ENCODE measurements at places on chromosomes 7 and 10. TPM values are rescaled to one million over a fixed set of nuclear protein-coding genes. Genes with fewer than 3 reads are reported as not detected.

GRCh38 chr7:51261950-51262795 lies 54.4 kb downstream of the COBL start:
- no peak overlapping the region for H3K4me3 ChIP-seq
- H3K4me1 ChIP-seq: peaks cover 34% of the 10 kb centered on the region
- DNase-seq: no peak
- peak overlapping the region; percentile 81 for H3K27ac ChIP-seq
- H3K36me3 ChIP-seq: no peaks in the 10 kb centered on the region
- no peaks in the 10 kb centered on the region for H3K27me3 ChIP-seq

GRCh38 chr10:60388709-60389301 lies 870 bp downstream of the ANK3 start:
- peaks cover 48% of the 10 kb centered on the region for H3K4me1 ChIP-seq
- no peak overlapping the region for H3K4me3 ChIP-seq
- H3K36me3 ChIP-seq: no peaks in the 10 kb centered on the region
- 0 out of 2 replicates have a peak overlapping the region, but pooled peaks have one; percentile 1 for H3K27ac ChIP-seq
- no peaks in the 10 kb centered on the region for H3K27me3 ChIP-seq

DNA sequence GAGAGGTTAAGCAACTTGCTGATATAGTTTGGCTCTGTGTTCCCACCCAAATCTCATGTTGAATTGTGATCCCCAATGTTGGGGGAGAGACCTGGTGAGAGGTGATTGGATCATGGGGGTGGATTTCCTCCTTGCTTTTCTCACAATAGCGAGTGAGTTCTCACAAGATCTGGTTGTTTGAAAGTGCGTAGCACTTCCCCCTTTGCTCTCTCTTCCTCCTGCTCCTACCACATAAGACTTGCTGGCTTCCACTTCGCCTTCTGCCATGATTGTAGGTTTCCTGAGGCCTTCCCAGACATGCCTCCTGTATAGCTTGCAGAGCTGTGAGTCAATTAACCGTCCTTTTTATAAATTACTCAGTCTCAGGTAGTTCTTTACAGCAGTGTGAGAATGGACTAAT lies 13.5 kb upstream of the ZNRF2 start:
- DNase-seq: no peak
- no peaks in the 10 kb centered on the region for H3K27me3 ChIP-seq
- no peak overlapping the region for H3K4me3 ChIP-seq
- no peaks in the 10 kb centered on the region for H3K36me3 ChIP-seq
- no peak overlapping the region for H3K27ac ChIP-seq

DNA sequence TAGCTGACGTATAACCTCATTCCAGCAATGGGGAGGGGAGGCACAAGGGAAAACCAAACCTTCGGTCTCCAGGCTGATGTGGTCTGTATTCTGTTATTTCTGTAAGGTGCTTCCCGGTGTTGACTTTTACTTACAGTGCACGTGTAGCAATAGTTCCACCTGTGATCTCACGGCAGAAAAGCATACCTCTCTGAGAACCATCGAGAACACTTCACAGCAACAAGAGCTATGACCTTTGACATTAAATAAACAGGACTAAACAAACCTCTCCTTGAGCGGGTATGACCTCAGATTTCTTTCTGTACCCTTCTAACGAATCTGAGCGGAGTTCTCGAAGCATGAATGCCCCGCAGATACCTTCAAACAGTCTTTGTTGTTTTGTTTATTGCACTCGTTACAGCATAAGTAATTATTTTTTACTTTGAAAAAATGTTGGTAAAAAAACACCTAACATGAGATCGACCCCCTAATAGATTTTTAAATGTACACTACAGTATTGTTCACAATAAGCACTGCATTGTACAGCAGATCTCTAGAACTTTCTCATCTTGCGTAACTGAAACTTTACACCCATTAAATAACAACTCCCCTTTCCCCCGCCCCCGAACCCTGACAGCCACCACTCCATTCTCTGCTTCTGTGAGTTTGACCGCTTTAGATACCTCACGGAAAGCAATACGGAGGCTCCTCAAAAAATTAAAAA lies 282.3 kb downstream of the GATA3 start:
- H3K4me3 ChIP-seq: no peak overlapping the region
- no peak overlapping the region for H3K27ac ChIP-seq
- H3K36me3 ChIP-seq: no peaks in the 10 kb centered on the region
- no peak for DNase-seq
- no peaks in the 10 kb centered on the region for H3K4me1 ChIP-seq

GRCh38 chr7:12403287-12404181 lies at the start of gene VWDE:
Gene VWDE (minus strand): TSS chr7:12403865. CDS start chr7:12403716, 149 bp downstream.
- peaks cover 8% of the 10 kb centered on the region for H3K36me3 ChIP-seq
- H3K4me3 ChIP-seq: peak within 1 kb of the TSS; percentile 96
- DNase-seq: peak; percentile 80
- H3K27me3 ChIP-seq: no peaks in the 10 kb centered on the region

- no peak for DNase-seq
- no peaks in the 10 kb centered on the region for H3K27me3 ChIP-seq
- H3K36me3 ChIP-seq: no peaks in the 10 kb centered on the region
- H3K27ac ChIP-seq: no peak overlapping the region
Measured at GRCh38 chr10:103145046-103145445, 48.0 kb downstream of the NT5C2 start.

- H3K4me1 ChIP-seq: no peaks in the 10 kb centered on the region
- no peak overlapping the region for H3K27ac ChIP-seq
- H3K4me3 ChIP-seq: no peak overlapping the region
- no peaks in the 10 kb centered on the region for H3K27me3 ChIP-seq
- H3K36me3 ChIP-seq: no peaks in the 10 kb centered on the region
Measured at GRCh38 chr7:46999866-47000265, 582.0 kb downstream of the TNS3 start.

DNA sequence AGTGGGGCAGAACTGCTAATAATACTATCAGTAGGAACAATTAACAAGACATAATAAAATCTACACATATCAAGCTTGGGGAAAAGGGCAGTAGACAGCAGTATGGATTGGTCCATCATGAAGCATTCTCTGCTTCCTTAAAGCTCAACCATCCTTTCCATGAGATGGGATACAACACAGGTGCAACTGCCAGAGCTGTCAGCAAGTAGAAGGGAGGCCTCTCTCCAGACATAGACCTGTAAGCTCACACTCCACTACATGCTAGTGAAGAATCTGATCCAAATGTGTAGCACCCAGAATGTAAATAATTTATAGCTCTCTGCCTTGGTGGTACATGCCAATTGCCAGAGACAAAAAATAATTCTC lies 41.5 kb upstream of the ANAPC16 start:
- peaks cover 22% of the 10 kb centered on the region for H3K4me1 ChIP-seq
- no peak overlapping the region for H3K4me3 ChIP-seq
- no peak for DNase-seq
- H3K27ac ChIP-seq: no peak overlapping the region
- no peaks in the 10 kb centered on the region for H3K36me3 ChIP-seq

GRCh38 chr10:101367569-101368453 lies 13.8 kb downstream of the BTRC start:
- peak overlapping the region; percentile 77 for H3K27ac ChIP-seq
- H3K27me3 ChIP-seq: no peaks in the 10 kb centered on the region
- H3K36me3 ChIP-seq: no peaks in the 10 kb centered on the region
- peak overlapping the region; percentile 33 for H3K4me3 ChIP-seq
- DNase-seq: peak; percentile 91

DNA sequence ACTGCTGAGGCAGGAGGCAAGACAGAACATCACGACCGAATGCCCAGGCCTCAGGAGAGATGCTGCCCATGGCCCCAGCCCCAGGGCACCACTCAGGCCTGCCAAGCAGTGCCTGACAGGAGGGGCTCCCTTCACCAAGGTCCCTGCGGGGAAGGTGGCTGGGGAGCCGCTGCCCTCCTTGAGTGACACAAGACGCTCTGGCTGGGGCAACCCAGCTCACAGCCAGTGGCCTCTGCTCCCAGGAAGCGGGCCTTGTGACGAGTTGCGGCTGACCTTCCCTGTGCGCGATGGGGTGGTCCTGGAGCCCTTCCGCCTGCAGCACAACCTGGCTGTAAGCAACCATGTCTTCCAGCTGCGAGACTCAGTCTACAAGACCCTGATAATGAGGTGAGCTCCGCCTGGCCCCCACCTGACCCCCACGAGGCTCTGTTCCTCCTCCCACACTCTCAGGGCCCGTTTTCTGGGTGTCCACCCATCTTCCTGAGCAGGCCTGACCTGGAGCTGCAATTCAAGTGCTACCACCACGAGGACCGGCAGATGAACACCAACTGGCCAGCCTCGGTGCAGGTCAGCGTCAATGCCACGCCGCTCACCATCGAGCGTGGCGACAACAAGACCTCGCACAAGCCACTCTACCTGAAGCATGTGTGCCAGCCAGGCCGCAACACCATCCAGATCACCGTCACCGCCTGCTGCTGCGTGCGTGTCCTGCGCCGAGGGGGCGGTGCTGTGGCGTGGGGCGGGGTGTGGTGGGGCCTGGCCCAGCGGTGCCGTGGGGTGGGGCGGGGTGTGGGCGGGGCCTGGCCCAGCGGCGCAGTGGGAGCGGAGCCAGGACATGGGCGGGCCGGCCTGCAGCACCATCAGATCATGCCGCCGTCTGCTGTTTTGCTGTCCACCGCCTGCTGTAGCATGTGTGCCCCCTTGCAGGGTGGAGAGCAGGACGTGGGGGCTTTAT lies 12.8 kb downstream of the ZMIZ2 start:
- no peak overlapping the region for H3K4me3 ChIP-seq
- no peak overlapping the region for H3K27ac ChIP-seq
- no peaks in the 10 kb centered on the region for H3K4me1 ChIP-seq
- peaks cover 23% of the 10 kb centered on the region for H3K36me3 ChIP-seq
- H3K27me3 ChIP-seq: no peaks in the 10 kb centered on the region
- DNase-seq: no peak

DNA sequence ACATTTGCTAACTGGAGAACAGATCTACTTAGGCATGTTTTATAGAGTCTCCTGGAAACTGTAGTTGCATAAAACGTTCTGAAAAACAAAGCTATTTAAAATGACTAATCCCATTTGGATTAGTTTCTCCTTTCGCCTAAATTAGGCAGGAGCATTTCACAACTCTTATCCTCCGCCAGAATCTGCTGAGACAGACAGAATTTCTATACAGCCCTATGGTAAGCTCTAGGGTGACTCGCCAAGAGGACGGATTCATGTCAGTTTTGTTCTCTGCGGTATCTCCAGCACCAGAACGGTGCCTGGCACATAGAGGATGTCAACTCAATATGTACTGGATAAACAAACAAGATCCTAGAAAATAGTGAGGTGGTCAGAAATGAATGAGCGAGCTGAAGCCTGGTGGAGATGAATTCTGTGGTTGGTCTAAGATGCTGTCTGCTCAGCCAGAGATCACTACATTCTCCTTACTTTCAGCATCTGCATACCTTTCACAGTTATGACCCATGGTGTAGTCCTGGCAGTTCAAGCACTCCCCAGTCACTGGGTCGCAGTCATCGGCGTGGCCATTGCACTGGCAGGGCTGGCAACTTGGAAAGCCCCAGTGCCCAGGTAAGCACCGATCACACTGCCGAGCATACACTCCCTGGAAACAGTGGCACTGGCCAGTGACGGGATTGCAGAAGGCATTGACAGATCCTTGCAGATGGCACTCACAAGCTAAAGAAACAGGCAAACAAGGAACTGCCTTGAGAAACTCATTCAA lies 44.0 kb downstream of the LAMB1 start:
- no peak overlapping the region for H3K4me3 ChIP-seq
- no peak for DNase-seq
- no peaks in the 10 kb centered on the region for H3K27me3 ChIP-seq

DNA sequence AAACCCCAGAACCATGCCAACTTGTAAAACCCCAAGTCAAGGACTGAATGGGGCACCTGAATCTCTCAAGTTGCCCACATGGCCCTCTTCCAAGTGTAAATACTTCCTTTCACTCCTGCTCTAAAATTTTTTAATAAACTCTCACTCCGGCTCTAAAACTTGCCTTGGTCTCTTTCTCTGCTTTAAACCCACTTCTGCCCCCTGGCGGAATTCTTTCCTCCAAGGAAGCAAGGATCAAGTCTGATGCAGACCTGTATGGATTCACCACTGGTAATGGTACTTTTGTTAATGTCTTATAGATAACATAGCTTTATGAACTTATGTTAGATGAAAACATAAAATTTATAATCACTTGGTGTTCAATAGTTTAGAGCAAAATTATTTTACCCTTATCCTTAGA lies 33.8 kb downstream of the SLC16A9 start:
- H3K36me3 ChIP-seq: 0 out of 2 replicates have a peak, but pooled peaks cover 11% of the 10 kb centered on the region
- H3K4me1 ChIP-seq: peaks cover 37% of the 10 kb centered on the region
- DNase-seq: peak; percentile 30
- no peaks in the 10 kb centered on the region for H3K27me3 ChIP-seq
- H3K27ac ChIP-seq: no peak overlapping the region
- no peak overlapping the region for H3K4me3 ChIP-seq

GRCh38 chr7:47788083-47788482 lies 160.2 kb downstream of the PKD1L1 start:
- H3K27ac ChIP-seq: peak overlapping the region; percentile 95
- no peaks in the 10 kb centered on the region for H3K36me3 ChIP-seq
- no peak overlapping the region for H3K4me3 ChIP-seq

DNA sequence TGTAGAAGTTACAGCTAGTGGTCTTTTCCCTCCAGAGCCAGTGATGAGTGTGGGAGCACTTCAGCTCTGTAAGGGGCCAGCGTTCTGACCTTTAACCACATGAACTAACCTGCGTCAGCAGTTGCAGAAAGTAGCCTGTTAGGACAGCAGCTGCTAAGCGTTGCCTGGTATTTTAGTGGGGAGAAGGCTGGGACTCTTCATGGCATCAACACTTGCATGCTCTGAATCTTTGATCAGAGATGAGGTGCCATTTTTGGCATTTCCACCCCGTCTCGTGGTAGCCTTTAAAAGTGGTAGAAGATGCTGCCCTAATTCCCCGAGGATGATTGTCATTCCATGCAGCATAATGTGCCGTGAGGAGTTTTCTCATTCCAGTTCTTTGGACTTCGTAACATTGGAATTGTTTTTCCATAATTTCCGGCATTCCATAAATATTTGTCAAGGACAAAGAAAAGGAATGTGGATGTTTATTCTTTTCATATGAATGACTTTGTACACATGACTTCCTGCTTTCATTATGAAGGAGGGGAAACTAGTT lies 92.2 kb downstream of the AVL9 start:
- H3K27me3 ChIP-seq: no peaks in the 10 kb centered on the region
- H3K4me3 ChIP-seq: no peak overlapping the region
- no peak overlapping the region for H3K27ac ChIP-seq
- H3K4me1 ChIP-seq: peaks cover 20% of the 10 kb centered on the region

DNA sequence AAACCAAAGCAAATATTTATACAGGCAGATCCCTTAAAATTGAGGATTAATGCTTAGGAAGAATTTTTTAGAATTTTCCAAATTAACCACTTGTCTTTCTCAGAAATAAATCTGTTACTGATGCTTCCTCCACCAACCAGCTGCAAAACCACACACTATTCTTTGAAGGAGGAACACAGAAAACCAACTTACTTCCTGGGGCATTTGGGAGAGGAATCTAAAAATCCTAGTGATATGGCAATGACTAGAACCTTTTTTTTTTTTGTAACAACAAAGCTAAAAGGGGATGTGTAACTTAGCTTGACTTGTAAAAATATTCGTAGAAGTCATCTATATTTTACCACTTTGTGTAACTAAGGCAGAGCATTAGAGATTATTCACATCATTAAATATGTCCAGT lies 5.1 kb upstream of the TM9SF3 start:
- peaks cover 20% of the 10 kb centered on the region for H3K4me1 ChIP-seq
- H3K27me3 ChIP-seq: no peaks in the 10 kb centered on the region
- no peak for DNase-seq
- H3K4me3 ChIP-seq: no peak overlapping the region
- H3K27ac ChIP-seq: no peak overlapping the region

VAX1 gene
- total RNA-seq: 0.98 TPM

NUDT13 gene
- 1.1 TPM for total RNA-seq

DNAJB6 gene
- 151 TPM for total RNA-seq

TUBAL3 gene
- total RNA-seq: not detected

AMPH gene
- total RNA-seq: not detected

PHYHIPL gene
- total RNA-seq: not detected

PRKG1 gene
- total RNA-seq: 6.3 TPM

MCU gene
- total RNA-seq: 21.5 TPM

PHYH gene
- 13.2 TPM for total RNA-seq

PDE6C gene
- total RNA-seq: not detected

ELFN1 gene
- 0.75 TPM for total RNA-seq
